ENCODE measurements at places on chromosomes 11 and 22. TPM values are rescaled to one million over a fixed set of nuclear protein-coding genes. Genes with fewer than 3 reads are reported as not detected.
A peak's percentile ranks its signal among the peaks of the same experiment; 100 is the strongest.

- no peak for DNase-seq
Measured at GRCh38 chr22:43127166-43127908, 15.9 kb downstream of the MCAT start.

GRCh38 chr11:40293655-40294348 is 1165.7 kb downstream of the LRRC4C start:
- peak; percentile 78 for DNase-seq

- DNase-seq = no peak
Measured at GRCh38 chr11:128881221-128881620, 9.9 kb upstream of the KCNJ5 start.

DNA sequence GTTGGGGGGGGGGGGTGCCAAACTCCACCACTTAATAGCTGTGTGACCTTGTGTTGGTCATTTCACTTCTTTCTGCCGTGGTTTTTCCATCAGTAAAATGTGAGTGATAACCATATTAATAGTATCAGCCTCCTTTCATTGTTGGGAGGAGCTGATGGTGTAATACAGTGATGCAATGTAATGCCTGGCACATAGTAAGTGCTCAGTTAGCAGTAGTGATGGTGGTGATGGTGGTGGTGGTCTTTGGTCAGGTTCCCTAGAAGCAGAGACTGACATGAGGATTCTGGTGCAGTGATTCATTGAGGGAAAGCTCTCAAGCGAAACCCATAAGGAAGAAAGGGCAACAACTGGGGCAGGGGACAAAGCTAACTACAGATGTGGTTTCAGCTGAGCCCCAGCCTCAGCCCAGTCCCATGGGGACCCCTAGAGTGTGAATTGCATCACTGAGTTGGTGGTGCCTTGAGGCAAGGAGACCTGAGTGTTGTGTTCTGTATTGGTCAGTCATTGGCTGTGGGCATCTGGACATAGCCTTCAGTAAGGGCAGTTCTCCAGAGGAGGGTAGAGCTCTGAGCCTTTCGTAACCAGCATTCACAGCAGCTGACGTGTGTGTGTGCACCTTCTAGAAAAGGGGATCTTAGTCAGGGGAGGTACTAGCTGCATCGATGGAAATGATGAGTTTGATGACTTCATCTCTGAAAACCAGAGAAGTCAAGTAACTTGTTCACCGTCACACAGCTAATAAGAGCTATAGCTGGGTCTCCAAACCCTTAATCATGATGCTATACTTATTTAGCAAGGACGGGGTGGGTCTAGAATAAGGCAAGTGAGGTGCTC is 93.6 kb upstream of the CRYBB3 start:
- no peak for DNase-seq

Gene APOA1
- total RNA-seq = 626 TPM

All from type B pancreatic cell (in vitro differentiated cells).